ENCODE measurements at places on chromosomes 13 and 19.
A peak's percentile ranks its signal among the peaks of the same experiment; 100 is the strongest.

DNA sequence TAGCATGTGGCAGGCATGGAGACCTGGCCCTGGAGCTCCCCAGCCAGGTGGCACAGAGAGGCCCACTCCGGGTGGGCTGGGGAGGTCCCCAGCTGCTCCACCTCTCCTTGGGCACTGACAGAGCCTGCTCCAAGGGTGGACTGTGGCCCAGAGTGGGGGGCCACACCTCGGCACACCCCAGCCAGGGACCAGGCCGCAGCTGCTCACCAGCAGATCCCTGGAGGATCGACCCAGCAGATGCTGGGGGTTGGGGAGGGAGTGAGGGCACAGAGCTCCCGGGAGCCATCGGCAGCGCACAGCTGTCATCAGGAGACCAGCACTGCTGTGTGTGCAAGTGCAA lies 72.0 kb upstream of the KCTD15 start:
- no peak for DNase-seq

DNA sequence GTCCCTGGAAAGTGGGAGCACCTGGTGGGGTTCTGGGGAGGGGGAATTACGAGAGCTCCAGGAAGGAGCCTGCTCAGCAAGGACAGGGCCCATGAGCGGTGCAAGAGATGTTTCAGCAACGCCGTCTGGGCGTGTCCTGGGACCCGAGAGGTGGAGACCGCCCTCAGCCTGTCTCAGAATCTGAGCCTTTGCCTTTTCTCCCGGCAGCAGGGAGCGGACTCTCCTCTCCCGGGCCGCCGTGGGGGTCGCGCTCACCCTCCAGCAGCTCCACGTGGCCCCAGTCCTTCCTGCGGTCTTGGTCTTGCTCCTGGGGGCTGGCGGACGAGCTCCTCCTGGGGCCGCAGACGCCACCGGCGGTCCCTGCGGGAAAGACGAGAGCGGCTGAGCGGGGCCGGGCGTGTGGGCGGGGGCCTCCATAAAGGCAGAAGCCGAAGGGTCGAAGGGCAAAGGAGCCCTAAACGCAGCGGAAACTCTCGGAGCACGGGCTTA lies 714 bp downstream of the POLRMT start:
- DNase-seq: peak; percentile 67

GRCh38 chr13:40165316-40165932 lies 501.0 kb downstream of the FOXO1 start:
- DNase-seq: no peak

DNA sequence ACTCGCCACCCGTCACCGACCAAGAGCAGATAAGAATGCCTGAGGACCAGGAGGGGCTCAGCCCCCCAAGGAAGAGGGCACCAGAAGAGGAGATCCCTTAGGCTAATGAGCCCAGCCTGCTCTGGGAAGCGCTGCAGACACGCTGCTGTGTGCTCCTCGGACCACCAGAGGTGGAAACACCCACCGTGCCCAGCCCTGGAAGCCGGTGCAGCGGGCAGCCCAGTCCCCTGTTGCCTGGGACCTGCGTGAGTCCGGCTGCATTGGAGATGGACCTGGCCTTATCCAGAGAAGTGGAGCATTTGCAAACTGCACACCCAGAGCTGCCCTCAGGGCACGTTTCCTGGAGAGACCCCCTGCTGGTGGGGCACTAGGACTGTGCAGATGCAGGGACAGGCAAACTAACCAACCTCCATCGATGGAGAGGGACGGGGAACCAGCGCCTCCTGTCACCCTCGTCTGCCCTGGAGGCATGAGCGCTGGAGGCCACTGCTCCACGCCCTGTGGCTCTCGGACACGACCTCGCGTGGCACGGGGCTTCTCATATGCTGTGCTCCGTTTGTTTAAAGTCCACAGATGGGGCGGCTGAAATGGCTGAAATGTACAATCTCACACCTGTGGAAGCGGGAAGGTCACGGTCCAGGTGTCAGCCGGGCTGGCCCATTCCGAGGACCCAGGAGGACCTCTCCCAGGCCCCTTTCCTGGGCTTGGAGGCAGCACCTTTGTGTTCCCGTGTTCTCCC lies 153.9 kb downstream of the KDM4B start:
- no peak for DNase-seq

DNA sequence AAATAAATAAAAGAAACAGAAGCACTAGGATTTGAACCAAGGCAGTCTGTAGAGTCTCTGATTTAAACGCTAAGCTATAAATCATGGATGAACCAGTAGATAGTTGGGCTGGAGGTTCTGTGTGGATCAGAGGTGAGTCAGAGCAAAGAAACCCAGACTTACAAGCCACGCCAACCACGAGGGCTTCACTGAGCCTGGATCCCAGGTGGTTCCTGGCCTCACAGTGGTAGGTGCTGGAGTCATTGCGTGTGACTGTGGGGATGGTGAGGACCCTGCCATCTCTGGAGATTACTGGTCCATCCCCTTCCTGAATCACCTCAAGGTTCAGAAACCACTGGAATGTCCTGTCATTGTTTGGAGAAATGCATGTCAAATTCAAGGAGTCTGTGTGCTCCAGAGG lies 19.3 kb upstream of the CEACAM20 start:
- DNase-seq: no peak

- DNase-seq: no peak
Measured at GRCh38 chr19:2550431-2551171, 74.7 kb downstream of the GADD45B start.

GRCh38 chr13:20714563-20715329 lies 11.2 kb downstream of the IL17D start:
- DNase-seq: no peak

- peak; percentile 52 for DNase-seq
Measured at GRCh38 chr13:48580185-48580803, 47.4 kb upstream of the RCBTB2 start.

- DNase-seq: no peak
Measured at GRCh38 chr13:95289020-95289444, 12.2 kb downstream of the ABCC4 start.

- DNase-seq: no peak
Measured at GRCh38 chr19:3606174-3606689, 443 bp downstream of the TBXA2R start.

- DNase-seq: no peak
Measured at GRCh38 chr13:26168237-26168814, 53.8 kb downstream of the RNF6 start.

DNA sequence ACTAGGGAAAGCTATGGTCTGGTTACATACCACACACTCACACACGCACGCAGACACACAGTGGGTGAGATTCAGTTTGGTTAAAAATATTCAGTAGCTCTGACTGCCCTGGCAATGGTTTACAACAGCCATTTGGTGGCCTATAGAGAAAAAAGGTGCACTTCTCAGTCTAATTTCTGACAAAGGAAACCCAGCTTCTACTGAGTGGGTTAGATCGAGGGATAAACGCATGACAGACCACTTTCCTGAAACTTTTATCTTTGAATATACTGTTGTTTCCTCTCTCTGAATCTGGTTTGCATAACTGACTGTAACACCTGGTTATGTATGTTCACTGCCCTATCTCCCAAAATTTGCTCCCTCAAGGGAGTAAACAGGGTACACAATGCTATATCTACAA lies 2.5 kb downstream of the LIG4 start:
- DNase-seq: no peak

GRCh38 chr13:101569807-101570206 lies 117.3 kb downstream of the ITGBL1 start:
- DNase-seq: no peak

- DNase-seq: peak; percentile 35
Measured at GRCh38 chr13:98508685-98509084, 68.2 kb downstream of the STK24 start.

DNA sequence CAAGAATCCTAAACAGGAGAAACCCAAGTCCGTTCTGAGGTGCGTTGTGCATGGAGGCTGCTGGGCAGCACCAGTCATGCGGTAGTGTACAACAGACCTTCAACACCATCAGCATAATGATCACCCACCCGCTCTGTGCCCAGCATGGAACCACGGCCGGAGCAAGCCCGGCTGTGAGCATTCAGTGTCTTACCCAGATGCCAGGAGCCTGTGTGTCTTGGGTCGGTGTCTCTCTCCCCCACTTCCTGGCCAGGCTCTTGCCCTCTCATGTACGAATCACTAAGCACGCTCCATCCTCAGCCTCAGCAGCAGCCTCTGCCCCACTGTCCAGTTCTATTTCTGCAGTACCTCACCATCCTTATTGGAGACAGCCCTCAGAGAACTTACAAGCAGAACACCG lies 231.6 kb upstream of the IRS2 start:
- no peak for DNase-seq

DNA sequence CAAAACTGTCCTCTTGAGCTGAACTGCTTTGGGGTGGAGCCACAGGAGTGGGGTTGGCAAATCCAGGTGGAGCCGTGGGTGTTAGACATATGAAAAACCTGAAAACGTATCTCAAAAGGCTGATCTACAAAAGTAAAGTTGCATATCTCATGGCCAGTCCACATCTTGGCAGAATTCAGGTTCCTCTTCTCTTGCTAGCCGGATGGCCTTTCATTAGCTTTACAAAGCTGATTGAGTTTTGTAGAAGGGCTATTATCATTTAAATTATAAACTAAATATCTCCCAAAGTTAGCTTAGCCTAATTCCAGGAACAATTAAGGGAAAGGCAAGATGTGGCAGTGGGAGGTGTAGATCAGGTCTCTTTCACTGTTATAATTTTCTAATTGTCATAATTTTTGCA lies 1427.7 kb downstream of the EFNB2 start:
- no peak for DNase-seq

DNA sequence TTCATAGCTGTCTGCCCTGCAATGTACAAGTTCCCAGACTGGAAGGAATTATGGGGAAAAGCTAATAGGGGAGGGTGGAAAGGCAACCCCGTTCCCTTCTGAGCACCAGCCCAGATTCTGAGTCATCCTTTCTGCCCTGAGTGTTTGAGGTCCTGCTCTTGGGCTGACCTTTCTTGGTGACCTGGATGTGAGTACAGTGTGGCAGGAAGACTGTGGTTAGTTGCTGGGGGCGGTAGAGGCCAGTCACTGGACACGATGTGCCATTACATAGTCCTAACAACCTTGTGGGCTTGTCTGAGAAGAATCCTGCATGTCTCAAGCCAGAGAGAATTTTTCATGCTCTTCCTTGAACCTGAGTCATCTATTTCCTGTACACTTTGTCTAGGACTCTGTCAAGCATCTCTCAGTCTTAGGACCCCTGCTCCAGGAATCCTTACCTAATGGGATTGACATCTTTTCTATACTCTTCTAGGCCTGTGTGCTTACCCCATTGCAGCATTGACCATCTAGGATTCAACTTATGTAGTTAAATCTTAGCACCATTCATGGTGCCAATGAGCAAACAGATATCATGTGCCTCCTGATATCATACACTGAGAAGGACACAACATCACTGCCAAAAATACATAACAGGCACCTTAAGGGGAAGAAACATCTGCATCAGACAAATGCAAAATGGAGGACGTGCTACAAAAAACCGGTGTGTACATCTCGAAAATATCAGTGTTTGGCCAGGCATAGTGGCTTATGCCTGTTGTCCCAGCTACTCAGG lies 8.1 kb upstream of the ANGPTL4 start:
- peak; percentile 72 for DNase-seq

- peak; percentile 9 for DNase-seq
Measured at GRCh38 chr13:48656608-48657007, 2.9 kb downstream of the CYSLTR2 start.

DNA sequence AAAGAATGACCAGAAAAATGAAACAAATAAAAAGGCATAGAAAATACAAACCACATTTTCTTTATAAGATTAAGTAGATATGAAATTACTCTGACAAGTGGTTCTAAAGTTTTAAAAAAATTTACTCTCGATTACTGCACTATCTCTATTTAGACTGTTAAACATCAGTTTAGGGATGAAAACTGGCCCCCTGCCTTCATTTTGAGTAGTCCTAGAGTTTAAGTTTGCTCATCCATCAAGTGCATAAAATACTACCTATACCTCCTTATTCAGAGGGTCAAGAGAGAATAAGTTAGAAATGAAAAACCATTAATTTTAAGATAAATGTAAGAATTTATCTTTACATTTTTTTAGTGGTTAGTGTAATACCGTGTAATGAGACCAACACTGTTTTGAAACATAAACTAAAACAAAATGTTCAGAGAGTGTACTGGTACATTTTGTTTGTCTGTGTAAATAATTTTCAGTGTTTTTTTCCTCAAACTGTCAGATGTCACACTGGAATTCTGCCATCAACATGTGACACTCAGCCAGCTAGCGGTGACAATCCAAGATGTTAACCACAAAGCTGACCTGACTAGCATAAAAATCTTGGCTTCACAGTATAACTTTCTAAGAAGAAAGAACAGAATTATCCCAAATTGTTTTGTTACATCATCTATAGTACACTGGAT lies 184.8 kb upstream of the PCDH20 start:
- DNase-seq: no peak

- no peak for DNase-seq
Measured at GRCh38 chr19:57946316-57946715, 1.2 kb downstream of the ZNF256 start.

- no peak for DNase-seq
Measured at GRCh38 chr19:51091126-51091525, 8.4 kb upstream of the KLK14 start.

DNA sequence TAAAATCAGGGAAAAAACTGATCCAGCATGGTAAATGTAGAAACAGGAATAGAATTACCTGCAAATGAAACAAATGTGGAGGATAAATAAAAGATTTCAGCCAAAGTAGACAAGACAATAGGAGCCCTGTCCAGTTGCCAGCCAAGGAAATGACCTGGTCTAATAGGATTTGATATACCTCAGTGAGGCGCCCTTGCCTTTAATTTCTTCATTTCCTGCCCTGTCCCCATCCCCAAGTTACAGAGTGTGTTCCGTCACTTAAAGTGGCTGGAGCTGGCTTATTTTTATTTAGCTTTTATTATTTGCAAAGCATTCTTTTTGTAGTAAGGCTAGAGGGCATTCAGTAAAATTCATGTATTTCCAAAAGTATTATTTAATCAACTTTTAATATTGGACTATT lies 1022.0 kb downstream of the EFNB2 start:
- DNase-seq: no peak

DNA sequence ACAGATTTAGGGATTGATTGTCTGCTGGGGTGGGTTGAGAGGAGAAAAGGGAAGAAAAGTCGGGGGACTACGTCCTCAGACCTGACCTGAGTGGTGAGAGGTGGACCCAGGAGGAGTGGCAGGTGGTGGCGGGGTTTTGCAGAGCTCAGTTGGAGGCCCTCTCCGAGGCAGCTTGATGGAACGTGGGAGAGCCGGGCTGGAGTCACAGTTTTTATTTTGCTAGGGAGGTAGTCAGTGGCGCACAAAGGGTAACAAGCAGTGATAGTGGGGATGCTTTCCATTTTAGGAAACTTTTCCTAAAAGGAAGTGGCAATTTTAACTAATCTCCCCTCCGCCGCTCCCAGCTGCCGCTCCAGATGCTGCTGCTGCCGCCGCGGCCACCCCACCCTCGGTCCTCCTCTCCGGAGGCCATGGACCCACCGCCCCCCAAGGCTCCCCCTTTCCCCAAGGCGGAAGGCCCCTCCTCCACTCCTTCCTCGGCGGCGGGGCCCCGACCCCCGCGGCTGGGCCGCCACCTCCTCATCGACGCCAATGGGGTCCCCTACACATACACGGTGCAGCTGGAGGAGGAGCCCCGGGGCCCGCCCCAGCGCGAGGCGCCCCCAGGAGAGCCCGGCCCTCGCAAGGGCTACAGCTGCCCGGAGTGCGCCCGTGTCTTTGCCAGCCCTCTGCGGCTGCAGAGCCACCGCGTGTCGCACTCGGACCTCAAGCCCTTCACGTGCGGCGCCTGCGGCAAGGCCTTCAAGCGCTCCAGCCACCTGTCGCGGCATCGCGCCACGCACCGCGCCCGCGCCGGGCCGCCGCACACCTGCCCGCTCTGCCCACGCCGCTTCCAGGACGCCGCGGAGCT lies 1.1 kb upstream of the ZNF581 start:
- no peak for DNase-seq
